ENCODE measurements at places on chromosomes 5 and 9.

DNA sequence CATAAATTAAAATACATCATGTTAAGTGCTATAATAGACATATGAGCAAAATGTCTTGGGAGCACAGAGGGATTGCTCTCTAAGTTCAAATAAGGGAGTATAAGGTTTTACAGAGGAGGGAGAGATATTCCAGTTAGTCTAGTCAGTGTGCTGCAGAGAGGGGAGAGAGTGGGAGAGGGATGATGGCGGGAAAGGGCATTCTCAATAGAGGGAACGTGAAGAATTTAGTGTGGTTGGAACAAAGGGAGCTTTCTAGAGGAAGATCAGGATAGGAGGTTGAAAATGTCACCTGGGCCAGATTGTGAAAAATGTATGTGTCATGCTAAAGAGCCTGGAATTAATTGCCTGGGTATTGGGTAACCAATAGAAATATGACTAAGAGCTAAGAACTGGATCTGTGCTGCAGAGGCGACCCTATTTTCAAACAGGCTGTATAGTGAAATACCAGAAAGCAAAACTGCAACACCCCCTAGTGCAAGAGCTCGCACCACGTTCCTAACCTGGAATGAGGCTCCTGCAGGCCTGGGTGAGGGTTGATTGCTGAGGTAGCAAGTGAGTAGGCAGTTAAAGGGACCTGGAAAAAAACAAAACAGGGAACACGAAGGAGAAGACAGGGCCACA lies 791.8 kb upstream of the C9orf72 start:
- no peak for DNase-seq

GRCh38 chr5:110908848-110909247 lies 162.7 kb upstream of the TSLP start:
- no peak for DNase-seq

- no peak for DNase-seq
Measured at GRCh38 chr9:21993893-21994555, at the start of gene CDKN2A. Gene CDKN2A, minus strand, starts transcription at chr9:21994392.

- no peak for DNase-seq
Measured at GRCh38 chr5:23579566-23579965, 72.2 kb downstream of the PRDM9 start.

GRCh38 chr5:109192027-109192426 lies 217.7 kb downstream of the PJA2 start:
- no peak for DNase-seq

DNA sequence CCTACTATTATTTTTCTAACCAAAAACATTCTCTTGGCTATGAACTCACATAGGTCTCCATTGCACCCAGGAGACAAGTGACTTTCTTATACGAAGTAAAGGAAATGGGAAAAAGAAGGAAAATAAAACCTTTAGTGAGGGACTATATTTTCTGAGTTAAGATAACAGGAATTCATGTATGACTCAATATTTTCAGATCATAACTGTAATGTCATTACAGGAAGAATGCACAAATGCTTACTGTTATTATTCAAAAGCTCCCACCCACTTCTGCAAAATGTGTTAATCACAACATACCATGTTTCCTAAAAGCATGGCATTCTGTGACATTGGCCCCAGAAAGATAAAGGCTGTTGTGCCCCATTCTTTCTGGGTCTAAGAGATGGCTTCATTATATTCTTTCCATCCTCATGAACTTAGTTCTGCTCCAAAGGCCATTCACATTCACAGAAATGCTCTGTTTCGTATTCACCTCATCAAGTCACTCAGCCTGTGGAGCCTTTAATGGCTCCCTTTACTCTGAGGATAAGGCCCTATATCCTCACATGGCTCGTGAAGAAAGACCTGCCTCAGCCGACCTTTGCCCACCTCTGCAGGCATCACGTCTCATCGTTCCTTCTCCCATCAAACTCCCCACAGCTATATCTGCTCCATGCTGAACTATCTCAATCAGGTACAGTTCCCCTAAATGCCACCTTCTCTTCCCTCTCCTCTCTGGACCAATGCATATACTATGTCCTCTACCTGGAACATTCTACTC lies 77.0 kb downstream of the ABCA1 start:
- DNase-seq = no peak

- no peak for DNase-seq
Measured at GRCh38 chr5:140381972-140382371, 19.7 kb upstream of the ANKHD1 start.

- DNase-seq = peak; percentile 5
Measured at GRCh38 chr9:120841930-120842684, 615 bp downstream of the PSMD5 start.

DNA sequence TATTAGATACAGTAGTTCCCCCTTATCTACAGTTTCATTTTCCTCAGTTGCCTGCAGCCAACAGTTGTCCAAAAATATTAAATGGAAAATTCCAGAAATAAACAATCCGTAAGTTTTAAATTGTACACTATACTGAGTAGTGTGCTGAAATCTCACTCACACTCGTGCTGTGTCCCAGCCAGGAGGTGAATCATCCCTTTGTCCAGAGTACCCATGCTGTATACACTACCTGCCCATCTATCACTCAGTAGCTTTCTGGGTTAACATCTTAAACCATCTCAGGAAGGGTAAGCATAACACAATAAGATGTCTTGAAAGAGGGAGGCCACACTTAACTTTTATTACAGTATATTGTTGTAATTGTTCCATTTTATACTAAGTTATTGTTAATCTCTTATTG lies 31.7 kb upstream of the DNAH5 start:
- no peak for DNase-seq
